ENCODE measurements at places on chromosomes 1 and 21.

DNA sequence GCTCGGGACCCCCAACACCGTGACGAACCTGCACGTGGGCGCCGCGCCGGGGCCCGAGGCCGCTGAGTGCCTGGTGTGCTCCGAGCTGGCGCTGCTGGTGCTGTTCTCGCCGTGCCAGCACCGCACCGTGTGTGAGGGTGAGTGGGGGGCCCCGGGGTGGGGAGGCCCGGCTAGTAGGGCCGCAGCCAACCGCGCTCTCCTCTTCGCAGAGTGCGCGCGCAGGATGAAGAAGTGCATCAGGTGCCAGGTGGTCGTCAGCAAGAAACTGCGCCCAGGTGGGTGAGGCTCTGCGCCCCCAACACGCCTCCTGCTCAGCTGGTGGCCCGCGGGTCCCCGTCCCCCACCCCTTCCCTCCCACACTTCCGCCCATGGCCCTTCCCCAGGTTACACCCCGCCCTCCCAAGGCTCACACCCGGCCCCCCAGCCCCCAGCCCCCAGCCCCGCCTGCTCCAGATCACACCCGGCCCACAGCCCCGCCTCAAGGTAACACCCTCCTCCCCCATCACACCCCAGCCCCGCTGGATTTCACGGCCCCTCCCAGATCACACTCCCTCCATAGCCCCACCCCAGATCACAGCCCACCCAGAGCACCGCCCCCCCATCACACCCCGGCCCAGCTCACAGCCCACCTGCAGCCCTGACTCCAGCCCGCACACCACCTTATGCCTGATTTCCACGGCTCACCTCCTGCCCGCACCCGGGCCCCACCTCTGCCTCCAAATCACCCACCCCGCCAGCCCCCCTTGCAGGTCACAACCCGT lies 2.4 kb upstream of the MMP23B start:
- DNase-seq: no peak

GRCh38 chr1:112496290-112496689 lies 12.5 kb upstream of the WNT2B start:
- no peak for DNase-seq

GRCh38 chr1:156781585-156782186 lies 14.4 kb downstream of the PRCC start:
- DNase-seq: no peak

- DNase-seq: no peak
These were observed 139.1 kb upstream of the CHRM3 start for GRCh38 chr1:239247285-239247684.

GRCh38 chr1:236204656-236205055 lies 62.3 kb downstream of the GPR137B start:
- no peak for DNase-seq

GRCh38 chr1:207277241-207277640 lies 44.2 kb upstream of the CD55 start:
- no peak for DNase-seq

GRCh38 chr1:48023488-48023887 lies 26.3 kb upstream of the TRABD2B start:
- no peak for DNase-seq
